COR-L47 (cell line): ENCODE measurements at places on chromosomes 3 and 15.

DNA sequence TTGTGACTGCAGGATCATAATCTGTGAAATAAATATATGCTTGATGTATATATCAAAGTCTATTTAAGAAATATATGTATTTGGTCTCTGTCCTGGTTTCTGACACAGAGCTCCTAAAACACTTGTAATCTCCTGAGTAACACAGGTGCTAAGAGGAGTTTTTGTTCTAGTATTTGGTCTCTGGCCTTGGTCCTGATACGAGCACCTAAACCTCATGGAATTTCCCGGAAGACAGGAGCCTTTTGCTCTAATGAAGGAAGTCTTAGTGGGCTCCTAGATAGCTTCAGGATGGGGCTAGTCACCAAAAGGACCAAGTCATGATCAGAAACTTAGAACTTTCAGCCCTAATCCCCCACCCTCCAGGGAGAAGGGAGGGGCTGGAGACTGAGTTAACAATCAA, 19.2 kb upstream of the MUSTN1 start:
- no peak for DNase-seq

DNA sequence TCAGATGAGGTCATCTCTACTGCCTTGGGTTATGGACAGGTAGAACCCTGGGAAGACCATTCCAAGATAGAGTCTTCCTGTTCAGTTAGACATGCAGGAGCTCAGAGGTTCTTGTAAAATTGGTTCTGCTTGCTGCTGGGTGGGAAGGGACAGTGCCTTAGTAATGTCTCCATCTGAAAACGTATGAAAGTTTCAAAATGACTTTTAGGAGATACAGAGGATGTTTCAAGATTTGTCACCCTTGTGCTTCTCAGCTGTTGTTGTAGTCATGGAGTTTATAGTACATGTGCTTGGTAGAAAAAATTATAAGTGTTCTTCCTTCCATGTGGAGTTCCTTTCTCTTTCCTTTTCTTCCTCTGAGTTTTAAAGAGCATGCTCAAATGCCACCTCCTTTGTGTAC, 885.2 kb upstream of the CFAP20DC start:
- DNase-seq, result no peak

GRCh38 chr3:58026598-58026997, 18.4 kb downstream of the FLNB start:
- DNase-seq, result no peak

DNA sequence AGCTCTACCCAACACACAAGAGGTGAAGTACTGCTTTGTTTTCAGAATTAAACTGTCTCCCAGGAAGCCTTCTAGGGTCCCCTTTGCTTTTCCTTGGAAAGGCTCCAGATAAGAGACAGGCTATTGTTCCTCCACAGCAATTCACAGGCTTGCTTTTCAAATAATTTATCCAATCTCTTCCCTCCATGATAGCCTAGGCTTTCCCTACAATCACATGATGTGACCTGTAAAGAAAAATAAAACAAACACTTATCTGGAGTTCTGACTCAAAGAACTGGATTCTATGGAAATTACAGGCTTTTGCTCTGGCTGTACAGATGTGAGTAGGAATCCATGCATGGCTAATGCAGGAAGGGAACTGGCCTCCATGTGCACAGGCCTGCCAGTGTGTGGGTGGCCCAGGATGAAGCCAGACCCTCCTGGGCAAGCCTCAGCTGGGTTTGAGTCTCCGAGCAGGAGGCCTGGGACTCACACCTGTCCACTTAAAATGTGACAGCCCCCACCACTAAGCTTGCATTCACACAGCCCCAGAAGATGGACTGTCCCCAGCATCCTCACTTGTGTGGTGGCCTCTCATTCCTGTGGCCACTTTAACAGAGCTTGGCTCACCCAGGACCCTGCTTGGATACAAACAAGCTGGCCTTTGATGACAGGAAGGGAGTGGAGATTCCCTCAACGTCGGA, 75.8 kb upstream of the LEKR1 start:
- DNase-seq, result peak; percentile 81

DNA sequence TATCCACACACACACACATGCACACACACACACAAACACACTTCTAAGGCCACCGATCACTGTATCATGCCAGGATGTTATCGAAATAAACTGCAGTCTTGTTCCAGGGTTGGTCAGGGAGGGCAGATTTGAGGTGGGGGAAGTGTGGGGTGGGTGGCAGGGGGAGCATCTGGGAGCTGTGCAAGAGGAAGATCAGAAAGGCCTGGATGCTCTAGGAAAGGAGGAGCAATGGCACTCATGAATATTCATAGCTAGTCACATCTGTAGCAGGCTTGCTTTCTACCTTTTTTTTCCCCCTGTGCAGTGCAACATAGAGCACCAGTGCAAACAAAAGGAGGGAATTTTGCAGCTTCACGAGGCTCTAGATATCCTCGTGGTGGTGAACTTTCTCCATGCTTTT, 84.9 kb downstream of the MEIS2 start:
- no peak for DNase-seq

- DNase-seq, result no peak
These were observed 113.8 kb upstream of the CCDC54 start for GRCh38 chr3:107263269-107264021.
